ENCODE measurements at places on chromosomes 13 and 19.

- no peak for DNase-seq
Measured at GRCh38 chr13:27583645-27584044, 36.7 kb downstream of the LNX2 start.

- no peak for DNase-seq
Measured at GRCh38 chr13:34515201-34515600, 426.9 kb upstream of the NBEA start.

GRCh38 chr19:16208064-16208759, 10.5 kb downstream of the AP1M1 start:
- DNase-seq, result no peak

DNA sequence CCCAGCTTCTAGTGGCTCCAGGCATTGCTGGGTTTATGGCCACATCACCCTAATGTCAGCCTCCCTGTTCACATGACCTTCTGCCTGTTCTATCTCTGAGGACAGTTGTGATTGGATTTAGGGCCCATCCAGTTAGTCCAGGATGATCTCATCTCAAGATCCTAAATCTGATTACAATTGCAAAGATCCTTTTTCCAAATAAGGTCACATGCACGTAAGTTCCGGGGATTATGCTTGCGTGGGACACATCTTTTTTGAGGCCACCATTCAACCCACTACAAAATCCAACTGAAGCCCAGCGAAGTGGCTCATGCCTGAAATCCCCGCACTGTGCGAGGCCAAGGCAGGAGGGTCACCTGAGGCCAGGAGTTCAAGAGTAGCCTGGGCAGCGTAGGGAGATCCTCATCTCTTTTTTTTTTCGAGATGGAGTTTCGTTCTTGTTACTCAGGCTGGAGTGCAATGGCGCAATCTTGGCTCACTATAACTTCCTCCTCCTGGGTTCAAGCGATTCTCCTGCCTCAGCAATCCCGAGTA, 12.3 kb downstream of the PLD3 start:
- no peak for DNase-seq

DNA sequence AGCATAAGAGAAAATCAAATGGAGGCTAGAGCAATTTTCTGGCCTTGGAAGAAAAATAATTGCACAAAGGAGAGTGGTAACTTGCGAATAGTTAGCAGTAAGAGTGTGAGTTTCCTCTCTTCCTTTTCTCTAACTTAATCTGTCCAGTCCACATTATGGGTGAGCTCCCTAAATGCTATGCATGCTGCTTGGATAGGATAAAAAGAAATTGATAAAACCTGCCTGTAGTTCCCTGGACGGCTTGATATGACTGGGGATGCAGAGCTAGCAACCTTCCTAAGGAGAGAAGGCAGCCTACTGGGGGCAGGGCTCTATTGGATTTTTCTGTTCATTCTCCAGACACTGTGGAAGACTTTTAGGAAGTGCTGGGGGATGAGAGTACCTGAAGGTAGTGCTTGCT, 311.3 kb downstream of the LMO7 start:
- DNase-seq, result no peak

- DNase-seq, result no peak
Measured at GRCh38 chr13:72920097-72920496, 138.2 kb downstream of the PIBF1 start.

- peak; percentile 81 for DNase-seq
Measured at GRCh38 chr13:27362064-27362751, 62.2 kb upstream of the GTF3A start.
